ENCODE measurements at places on chromosomes 5 and 9.

- no peak for DNase-seq
Observed at GRCh38 chr5:157951673-157952373, 92.9 kb upstream of the CLINT1 start.

GRCh38 chr9:29325894-29326293 lies 1752.6 kb upstream of the C9orf72 start:
- no peak for DNase-seq

- DNase-seq, result no peak
Observed at GRCh38 chr9:125626187-125626586, 80.8 kb downstream of the MAPKAP1 start.

DNA sequence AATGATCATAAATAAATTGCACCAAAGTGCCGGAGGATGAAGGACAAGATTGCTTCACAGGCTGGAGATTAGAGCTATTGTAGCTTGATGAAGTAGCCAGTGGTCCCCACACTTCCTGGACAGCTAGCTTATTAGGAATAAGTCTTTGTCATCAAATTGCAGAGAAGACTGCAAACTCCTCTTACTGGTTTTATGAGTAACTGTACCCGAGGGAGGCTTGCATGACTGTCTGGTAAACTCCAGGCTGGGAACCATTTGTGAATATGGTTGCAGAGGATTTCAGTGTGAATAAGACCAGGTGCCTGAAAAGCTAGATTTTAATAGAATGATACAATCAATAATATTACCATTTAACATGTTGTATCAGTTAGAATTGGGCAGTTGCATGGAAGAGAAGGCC lies 36.5 kb upstream of the SEMA5A start:
- DNase-seq, result no peak

GRCh38 chr5:117204926-117205869 lies 630.6 kb upstream of the SEMA6A start:
- DNase-seq, result no peak

- no peak for DNase-seq
Observed at GRCh38 chr9:88995200-88995577, 3.9 kb downstream of the S1PR3 start.

- no peak for DNase-seq
Observed at GRCh38 chr9:81613002-81613812, 76.1 kb downstream of the TLE1 start.

- no peak for DNase-seq
Observed at GRCh38 chr5:170560938-170561337, 57.1 kb downstream of the KCNIP1 start.

Data from Panc1 (cell line).